ENCODE measurements at places on chromosomes 6 and 20.

DNA sequence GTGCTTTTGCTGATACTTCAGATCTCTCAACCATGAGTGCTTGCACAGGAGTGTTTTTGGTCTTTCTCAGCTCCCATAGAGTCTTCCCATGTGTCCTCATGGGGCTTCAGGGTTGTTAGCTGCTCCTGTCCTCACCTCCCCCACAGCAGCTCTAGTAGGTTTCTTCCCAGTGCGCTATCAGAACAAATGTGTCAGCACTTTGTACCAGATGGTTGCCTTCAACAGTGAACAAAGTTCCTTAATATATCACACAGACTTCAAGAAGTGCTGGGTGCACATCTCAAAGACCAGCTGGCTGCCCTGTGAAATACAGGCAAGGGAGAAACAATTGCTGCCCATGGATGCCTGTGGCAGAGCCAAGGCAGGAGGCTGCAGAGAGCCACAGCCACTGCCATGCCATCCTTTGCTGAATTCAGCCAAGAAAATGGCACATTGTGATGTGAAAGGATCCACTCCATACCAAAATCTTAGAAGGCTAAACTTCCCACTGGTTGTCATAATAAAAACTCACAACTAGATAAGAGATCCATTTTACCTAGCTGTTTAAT lies 471.3 kb downstream of the C6orf118 start:
- DNase-seq = no peak

DNA sequence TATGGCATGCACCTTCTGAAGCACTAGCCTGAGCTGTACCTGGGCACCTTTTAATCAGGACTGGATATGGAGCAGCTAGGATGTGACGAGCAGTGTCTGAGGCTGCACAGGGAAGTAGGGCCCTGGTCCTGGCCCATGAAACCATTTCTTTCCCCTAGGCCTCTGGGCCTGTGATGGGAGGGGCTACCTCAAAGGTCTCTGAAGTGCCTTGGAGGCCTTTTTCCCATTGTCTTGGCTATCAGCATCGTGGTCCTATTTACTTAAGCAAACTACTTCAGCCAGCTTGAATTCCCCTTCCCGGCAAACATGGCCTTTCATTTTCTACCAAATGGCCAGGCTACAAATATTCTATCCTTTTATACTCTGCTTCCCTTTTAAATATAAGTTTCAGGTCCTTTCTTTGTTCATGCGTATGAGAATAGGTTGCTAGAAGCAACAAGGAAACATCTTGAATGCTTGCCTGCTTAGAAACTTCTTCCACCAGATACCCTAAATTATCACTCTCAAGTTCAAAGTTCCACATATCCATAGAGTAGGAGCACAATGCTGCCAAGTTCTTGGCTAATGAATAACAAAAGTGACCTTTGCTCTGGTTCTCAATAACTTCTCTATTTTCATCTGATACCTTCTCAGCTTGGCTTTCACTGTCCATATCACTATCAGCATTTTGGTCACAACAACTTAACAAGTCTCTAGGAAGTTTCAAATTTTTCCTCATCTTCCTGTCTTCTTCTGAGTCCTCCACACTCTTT lies 673.1 kb downstream of the HTR1B start:
- no peak for DNase-seq

GRCh38 chr6:29597184-29597583 lies 12.3 kb downstream of the OR2H2 start:
- DNase-seq = no peak

DNA sequence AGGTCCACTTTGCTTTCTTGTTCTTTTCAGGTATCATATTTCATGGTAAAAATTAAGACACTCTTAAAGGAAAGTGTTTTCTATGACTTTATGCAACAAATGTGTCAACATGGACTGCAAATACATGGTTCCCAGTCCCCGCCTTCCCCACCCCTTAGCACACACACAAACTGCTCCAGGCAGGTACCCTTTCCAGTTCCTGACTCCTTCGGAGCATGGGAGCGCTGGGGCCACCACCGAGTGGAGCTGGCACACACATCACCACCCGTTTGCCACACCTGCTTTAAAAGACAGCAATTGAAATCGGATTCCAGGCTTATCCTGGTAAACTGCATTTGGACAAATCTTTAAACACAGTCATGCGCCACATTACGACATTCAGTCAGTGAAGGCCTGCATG lies 22.2 kb downstream of the RNASET2 start:
- DNase-seq = no peak

- DNase-seq = no peak
Measured at GRCh38 chr20:56630086-56630493, 984 bp downstream of the TFAP2C start.

DNA sequence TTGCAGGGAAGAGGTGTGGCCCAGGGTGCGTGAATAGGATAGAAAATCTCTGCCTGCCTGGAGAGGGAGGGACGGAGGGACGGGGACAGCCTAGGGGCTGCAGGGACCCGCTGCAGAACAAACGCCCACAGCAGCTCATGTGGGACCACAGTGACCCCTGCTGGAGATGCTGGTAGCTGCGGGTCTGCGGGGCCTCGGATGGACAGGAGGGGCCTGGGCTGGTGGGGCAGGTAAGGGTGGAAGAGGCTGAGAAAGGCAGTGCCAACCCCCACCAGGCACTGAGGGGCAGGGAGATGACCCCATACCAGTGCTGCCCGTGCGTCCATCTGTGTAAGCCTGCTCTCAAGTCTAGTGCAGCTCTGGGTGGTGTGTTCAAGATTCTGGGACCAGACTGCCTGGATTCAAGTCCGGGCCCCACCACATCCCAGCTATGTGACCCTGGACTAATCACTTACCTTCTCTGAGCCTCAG lies 39.4 kb downstream of the KIAA1755 start:
- peak; percentile 40 for DNase-seq

DNA sequence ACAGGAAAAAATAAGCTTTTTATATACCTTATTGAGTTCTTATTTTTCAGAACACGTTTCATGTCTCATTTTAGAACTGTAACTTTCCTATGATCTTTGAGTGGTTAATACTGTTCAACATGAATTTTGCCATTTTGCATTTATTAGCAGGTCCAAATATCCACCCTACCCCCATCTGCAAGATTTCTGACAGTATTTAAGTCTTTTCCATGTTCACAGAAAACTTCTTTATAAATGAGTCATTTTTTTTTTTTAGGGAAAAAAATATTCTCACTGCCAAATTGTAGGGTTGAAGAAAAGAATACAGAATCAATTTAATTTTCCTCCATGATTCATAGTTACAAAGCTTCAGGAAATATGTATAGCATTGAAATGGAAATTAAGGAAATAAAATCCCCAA lies 101.8 kb downstream of the COL21A1 start:
- no peak for DNase-seq

GRCh38 chr20:20637998-20638725 lies 74.3 kb downstream of the RALGAPA2 start:
- no peak for DNase-seq

DNA sequence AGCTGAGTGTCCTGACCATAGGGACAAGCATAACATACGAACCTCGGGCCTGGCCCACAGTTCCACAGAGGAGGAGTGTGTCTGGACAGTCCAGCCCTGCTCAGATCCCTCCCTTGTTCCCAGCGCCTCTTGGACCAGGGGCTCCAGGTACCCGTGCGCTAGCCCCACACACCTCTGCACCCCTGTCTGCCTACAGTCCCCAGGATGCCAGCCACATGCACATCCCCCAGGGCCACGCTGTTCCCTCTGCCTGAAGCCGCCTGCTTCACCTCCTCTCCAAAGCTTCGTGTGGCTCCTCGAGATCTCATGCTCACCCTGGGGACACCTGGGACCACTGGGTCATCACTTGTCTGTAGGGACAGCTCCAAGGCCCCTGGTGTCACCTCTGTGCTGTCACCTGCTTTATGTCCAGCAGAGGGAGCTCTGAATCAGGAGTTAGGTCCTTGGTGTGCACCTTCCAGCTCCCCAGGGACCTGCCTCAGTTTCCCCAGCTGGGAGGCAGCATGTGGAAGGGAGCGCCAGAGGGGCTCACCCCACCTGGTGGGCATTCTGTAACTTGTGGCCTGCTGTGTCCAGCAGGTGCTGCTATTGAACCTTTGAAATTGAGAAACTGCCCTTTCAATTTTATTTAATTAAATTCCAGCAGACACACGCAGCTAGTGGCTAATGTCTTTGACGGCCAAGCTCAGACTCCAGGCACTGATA lies 7.3 kb upstream of the YTHDF1 start:
- DNase-seq = no peak

GRCh38 chr6:118285791-118286190 lies 262.3 kb upstream of the PLN start:
- DNase-seq = no peak

DNA sequence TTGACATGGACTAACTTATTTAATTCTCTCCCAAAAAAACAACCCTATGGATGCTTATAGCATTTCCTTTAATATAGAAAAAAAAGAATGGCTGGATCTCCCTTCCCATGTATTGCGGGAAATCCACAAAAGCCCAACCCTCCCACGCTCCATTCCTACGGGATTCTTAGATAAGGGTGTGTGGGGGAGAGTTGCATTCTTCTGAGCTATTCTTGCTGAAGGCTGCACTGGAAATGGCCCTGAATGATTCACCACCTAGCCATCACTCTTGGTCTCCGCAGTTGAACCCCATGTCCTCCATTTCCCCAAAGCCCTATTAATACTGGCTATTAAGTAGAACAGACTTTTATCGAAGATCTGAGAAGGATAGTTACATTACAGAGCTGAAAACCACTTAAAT lies 41.9 kb upstream of the ADGRF5 start:
- DNase-seq = no peak

GRCh38 chr6:33827546-33828451 lies 24.0 kb upstream of the MLN start:
- no peak for DNase-seq

GRCh38 chr20:7850775-7851490 lies 89.3 kb downstream of the HAO1 start:
- DNase-seq = no peak

DNA sequence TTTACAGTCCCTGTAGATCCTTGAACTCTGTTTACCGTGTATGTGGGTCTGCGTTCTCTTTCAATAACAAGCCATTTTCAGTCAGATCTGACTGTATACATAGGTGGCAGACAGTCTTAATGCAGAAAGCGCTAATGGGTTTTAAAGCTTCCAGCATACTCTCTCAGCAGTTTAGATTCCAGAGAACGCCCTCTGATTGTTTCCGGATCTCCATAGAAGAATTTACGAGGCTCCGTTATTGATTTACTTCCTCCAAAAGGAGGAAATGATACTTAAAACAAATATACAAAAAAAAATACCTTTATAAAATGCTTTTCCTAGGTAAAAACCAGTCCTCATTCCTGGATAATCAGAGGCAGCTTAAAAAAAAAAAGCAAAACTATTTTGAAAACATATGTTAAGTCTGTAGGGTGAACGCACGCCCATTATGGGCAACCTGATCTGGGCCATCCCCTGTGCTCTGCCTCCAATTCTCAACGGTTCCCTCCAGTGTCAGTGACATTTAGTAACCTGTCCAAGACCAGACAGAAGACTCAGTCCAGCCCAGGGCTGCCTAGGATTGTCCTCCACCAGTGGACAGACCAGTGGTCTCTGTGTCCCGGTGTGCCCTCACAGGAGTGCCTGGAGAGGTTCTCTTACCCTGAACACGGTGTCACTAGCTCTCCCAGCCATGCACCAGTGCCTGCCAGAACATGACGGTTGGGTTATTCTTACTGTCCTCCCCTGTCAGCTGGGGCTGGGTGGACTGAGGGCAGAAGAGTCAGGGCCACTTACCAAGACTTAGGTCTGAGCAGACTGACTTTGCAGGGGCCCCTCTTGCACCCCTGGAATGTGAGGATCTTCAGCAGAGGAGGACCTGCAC lies 217.3 kb downstream of the ARID1B start:
- DNase-seq = no peak

- DNase-seq = no peak
Measured at GRCh38 chr6:56220078-56220477, 27.3 kb downstream of the COL21A1 start.

DNA sequence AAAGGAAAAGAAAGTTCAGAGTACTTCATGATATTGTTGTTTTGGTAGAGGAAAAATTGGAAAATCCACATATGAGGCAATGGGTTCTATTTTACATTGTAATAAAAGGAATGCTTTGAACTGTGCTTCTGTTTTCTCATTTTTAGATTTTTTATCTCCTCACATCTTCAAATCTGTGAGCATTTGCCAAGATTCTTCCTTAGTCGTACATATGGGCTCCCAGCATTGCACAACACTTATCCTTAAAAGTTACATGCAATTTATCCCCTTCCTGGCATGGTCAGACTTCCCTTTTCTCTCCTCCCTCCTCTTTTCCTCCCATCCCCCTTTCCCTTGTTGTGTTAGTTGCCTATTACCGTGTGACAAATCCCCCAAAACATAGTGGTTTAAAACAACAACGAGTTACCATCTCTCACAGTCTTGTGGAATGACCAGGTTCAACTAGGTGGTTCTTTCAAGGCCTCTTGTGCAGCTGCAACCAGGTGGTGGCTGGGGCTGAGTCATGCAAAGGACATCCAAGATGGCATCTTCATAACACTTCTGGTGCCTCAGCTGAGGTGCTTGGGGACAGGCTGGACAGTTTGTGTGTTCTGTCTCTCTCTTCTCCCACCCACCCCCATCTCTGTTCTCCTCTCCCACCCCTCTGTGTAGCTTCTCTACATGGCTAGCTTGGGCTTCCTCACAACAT lies 68.7 kb downstream of the TXNDC5 start:
- DNase-seq = no peak

DNA sequence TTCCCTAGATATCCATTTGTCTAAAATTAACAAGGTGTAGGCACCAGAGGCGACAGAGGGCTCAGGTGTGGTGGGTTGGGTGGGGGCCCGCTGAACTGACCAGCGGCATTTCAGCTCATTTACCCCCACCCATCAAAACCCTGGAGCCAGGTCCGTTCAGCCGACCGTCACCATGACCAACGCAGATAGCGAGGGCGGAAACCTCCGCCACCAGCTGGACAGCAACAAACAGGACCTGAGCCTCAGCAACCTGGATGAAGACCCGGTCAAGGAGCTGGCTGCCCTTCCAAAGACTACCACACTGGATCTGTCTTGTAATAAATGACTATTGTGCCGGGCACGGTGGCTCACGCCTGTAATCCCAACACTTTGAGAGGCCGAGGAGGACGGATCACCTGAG lies 120.8 kb upstream of the LGSN start:
- DNase-seq = no peak

- DNase-seq = no peak
Measured at GRCh38 chr20:47576516-47577033, 74.9 kb downstream of the NCOA3 start.

DNA sequence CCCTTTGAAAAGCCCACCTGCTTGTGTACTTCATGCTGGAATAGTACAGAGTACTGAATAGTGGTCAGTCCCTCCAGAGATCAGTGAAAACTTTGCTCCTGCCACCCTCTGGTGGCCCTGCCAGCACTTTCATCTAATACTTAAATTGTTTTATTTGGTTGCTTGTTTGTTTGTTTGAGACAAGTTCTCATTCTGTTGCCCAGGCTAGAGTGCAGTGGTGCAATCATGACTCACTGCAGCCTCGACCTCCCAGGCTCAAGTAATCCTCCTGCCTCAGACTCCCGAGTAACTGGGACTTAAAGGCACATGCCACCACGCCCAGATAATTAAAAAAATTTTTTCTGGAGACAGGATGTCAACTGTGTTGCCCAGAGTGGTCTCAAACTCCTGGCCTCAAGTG lies 9.1 kb downstream of the FAM83D start:
- no peak for DNase-seq

All from NK-92 treated with Interleukin-12 subunit alpha and Interleukin-12 subunit beta, amount 100 ng/mL, for 24 hours (cell line).